Hematopoietic multipotent progenitor cell treated with erythropoietin and hydrocortisone succinate and interleukin-3 and kit ligand, for 15 days (in vitro differentiated cells): ENCODE measurements at places on chromosomes 12 and 14.

DNA sequence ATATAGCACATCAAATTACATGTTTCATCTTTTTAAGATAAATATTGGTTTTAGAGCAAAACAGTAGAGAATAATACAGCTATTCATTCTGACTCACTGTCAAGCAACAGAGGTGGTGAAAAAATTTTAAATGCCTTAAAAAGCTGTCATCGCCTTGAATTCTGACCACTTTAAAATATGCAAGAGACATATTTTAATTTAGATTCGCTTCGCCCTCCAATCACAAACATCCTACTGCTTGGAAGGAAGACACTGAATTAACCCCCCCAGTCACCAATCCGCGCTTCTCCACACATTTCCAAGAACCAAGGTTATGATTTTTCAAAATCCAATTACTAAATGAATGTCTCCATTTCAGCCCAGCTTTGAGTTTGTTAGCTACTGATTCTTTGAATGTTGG lies 112.4 kb downstream of the TMEM132D start:
- no peak for DNase-seq

- DNase-seq: no peak
These were observed 318.5 kb upstream of the TBX3 start for GRCh38 chr12:115002434-115002833.

GRCh38 chr12:126518596-126519200 lies 1453.5 kb downstream of the AACS start:
- DNase-seq: no peak

GRCh38 chr12:5507401-5507935 lies 75.6 kb downstream of the NTF3 start:
- no peak for DNase-seq

- DNase-seq: peak; percentile 54
These were observed 1.6 kb upstream of the CDKN1B start for GRCh38 chr12:12715459-12716150.

- peak; percentile 45 for DNase-seq
These were observed 65.7 kb upstream of the SRSF5 start for GRCh38 chr14:69701291-69701690.

GRCh38 chr12:119288576-119288975 lies 46.0 kb upstream of the CCDC60 start:
- DNase-seq: no peak

DNA sequence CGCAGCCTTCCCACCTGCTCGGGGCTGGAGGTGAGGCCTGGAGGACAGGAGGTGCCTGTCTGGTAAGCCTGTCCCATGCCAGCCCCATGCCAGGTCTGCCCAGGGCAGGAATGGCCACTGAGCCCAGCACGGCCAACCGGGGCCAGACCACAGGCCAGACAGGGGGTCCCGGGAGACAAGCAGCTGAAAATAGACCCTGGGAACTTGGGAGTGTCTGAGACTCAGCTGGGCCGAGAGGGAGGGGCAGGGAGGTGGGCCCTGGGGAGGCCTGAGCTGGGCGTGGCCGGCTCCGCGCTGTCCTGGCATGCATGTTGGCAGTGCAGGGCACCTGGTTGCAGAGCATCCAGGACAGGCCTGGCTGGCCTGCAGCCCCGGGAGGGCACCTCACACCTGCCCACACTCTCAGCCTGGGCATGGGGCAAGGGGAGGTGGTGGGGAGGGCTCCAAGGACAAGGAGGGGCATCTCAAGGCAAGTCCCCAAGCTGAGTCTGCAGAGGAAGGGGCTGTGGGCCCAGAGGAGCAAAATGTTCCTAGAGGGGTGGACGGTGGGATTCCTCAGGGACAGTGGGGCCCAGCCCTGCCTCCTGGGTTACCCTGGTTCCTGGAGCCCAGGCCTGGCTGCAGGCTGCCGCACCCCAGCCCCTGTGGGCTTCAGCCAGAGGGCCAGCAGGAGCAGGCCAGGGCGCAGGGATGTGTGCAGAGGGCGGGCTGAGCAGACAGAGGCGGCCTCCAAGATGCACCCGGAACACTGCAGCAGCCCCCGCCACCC lies 3.2 kb upstream of the CRIP1 start:
- no peak for DNase-seq

DNA sequence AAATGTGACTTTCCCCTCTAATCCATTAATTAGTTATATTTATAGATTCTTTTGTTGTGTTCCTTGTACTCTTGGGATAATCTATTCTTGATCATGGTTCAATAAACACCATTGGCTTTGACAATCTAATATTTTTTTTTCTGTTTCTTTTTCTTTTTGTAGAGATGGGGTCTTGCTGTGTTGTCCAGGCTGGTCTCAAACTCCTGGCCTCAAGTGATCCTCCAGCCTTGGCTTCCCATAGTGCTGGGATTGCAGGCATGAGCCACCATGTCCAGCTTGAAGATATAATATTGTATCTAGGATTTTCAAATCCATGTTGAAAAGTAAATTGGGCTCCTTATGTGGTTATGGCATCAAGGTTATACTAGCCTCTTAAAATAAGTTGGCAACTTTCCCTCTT lies 6.2 kb downstream of the DNAL1 start:
- DNase-seq: no peak

DNA sequence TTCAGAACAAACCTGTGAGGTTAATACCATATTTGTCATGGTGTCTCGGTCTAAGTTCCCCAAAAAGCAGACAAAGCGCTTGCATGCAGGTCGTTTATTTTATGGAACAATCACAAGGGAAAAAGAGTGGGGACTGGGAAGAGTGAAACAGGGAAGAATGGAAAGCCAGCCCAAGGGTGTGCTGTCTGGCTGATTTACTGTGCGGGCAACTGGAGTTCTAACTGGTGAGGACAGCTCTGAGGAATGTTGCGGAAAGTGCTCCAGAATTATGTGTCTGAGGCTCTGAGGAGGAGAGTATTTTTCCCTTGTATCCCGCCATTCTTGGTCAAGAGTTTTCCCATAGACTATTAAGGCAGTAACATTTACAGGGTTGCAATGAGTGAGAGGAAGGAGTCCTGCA lies 465.4 kb downstream of the RMST start:
- DNase-seq: no peak

- DNase-seq: no peak
These were observed 144.5 kb upstream of the PLEKHG7 start for GRCh38 chr12:92558215-92558773.

GRCh38 chr14:61875483-61875882 lies 113.3 kb downstream of the SNAPC1 start:
- no peak for DNase-seq

DNA sequence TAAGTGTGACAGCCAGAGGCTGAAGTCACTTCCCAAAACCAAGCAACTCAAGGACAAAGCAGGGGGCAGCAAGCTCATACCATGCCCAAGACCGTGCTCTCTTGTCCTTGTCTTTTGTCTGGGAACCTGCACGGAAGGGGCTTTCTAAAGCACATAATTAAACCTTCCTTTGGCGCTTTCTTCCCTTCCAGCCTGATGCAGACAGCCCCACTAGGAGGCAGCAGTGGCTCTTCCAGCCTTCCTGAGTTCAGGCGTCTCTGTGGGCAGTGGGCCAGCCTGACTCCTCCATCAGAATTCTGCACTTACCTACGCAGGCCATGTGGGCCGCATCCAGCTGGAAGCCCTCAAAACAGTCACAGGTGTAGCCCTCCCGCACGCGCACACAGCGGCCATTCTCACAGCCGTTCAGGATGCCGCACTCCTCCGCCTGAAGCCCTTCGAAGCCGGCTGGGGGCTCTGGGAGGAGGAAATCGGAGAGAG lies 7.6 kb downstream of the ISCA2 start:
- no peak for DNase-seq

GRCh38 chr12:40253936-40254335 lies 29.1 kb downstream of the LRRK2 start:
- no peak for DNase-seq

DNA sequence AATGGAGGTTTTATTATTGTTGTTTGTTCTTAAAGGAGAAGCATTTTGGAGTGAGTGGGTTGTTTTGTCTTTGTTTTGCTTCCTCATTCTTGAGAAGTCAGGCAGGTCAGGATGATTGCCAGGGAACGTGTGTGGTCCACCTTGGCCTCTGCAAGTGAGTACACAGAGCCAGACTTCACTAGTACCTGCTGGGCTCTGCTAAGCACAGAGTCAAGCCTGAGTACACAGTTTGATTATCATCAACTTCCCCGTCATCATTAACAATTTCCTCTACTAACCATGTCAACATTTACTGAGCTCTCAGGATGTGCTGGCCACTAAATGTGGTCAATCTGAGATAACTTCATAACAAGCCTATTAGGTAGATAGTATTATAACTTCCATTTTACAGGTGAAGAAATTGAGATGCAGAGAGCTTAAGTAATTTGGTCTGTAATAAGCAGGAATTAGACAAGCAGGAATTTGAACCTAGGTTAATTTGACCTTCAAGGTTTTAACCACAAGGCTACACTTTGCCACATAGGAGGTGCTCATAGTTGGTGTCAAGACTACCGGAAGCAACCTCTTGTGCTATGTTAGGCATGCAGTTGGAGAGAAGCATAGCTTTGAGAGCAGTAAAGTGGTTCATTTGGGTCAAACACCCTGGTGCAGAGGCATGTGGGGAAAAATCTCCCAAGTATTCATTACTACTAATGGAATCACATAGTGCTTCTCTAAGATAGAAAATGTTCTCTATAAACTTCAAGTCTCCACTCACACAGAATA lies 178.3 kb downstream of the NUAK1 start:
- DNase-seq: no peak

DNA sequence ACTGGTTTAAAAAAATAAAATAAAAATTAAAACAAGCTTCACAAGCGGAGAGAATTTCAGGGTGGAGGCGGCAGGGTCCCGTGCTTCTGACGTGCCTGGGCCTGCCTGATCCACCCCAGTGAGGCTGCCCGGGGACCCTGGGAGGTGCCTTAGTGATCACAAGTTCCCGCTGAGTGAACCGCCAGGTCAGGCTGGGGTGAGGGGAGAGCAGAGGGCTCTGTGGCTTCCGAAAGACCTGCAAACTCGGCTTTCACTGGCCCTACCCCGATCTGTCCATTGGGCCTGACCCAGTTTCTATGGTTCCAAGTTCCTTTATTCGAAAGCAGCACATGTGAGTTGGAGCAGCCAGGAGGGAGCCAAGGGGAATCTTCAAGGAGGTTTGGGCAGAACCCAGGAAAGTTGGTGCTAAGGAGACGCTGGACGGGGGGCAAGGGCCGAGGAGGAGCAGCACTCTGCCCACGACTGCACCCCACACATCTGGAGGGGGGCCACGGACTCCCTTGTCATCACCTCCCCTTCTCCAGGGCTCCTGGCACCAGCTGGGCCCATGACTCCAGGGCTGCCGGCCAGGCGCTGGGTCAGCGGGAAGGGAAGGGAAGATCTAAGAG lies 12.9 kb downstream of the MMP14 start:
- no peak for DNase-seq

DNA sequence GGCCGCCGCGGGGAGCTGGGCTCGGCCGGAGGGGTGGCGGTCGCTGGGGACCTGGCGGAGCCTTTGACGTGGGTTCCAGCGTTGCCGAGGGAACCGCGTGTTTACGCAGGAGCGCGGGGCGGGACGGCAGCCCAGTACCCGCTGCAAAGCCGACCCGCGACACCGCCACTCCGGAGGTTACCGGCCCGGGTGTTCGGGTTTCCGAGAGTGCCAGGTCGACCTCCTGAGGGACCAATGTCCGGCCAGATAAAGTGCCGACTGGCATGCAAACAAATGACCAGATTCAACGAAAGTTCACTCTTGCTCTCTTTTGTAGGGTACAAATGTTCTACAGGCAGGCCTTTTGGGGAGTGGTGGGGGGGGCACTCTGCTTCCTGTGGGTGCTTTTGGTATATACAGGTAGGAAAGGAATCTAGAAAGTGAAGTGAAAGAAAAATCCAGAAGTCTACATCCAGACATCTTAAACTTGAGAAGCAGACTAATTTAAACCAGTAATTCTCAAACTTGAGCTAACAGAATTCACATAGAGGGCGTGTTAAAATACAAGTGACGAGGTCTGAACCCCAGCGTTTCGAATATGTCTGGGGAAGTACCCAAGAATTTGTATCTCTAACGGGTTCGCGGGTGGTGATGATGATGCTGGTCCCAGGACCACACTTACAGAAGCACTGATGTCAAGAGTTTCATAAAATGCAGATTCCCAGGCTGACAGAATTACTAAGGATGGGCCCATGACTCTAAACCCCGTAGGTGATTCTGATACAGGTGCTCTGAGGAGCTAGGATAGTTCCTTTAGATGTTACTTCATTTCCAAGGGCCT lies at the start of gene GPR135:
Gene GPR135, minus strand, starts transcription at position 65 of the 820 bp plus-strand sequence. CDS start 154 bp downstream, outside the sequence.
- DNase-seq: no peak

DNA sequence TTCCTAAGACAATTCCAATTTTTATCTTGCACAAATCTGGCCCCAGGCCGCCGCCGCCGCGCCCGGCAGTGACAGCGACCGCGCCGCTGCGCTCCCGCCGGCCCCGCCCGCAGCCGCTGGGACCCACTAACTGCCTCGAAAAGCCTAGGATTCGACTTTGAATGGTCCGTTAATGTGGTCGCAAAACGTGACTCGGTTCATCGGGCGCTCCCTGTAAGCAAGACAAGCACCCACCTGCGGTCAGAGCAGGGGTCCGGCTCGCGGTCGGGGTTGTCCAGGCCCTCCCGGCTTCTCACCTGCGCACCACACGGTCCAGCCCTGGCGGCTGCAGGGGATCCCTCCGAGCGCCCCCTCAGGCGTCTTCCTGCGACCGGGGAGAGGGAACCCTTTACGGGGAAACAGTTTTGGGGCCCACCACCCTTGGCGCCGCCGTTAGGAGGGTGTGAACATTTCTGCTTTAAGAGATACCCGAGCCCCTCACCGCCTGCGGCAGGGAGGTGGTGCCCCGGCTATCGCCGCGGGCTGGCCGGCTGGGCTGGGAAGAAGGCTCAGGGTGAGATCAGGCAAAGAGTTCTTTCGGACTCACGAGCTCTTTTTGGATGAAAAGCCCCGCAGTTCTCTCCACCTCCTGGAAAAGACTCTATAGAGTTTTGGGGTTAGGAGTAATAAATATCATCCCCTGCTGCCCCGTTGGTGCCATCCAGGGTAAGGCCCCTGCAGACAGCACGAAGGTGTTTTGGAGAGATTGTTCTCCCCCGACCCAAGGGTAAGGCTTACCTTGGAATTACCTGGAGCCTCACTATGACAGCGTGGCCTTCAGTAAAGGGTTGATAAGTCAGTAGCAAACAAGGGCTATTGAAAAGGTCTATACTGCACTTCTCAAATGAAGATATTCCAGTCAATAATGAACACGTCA lies 13.6 kb upstream of the FOXJ2 start:
- no peak for DNase-seq

DNA sequence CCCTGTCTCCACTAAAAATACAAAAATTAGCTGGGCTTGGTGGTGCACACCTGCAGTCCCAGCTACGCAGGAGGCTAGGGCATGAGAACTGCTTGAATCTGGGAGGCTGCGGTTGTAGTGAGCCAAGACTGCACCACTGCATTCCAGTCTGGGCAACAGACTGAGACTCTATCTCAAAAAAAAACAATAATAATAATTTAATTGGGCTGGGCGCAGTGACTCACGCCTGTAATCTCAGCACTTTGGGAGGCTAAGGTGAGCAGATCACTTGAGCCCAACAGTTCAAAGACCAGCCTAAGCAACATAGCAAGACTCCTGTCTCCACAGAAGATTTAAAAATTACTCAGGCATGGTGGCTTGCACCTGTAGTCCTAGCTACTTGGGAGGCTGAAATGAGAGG lies 26.7 kb downstream of the CBX5 start:
- no peak for DNase-seq

- peak; percentile 94 for DNase-seq
These were observed 3.8 kb downstream of the CBLN3 start for GRCh38 chr14:24425704-24426103.

GRCh38 chr14:63857466-63858030 lies 4.7 kb downstream of the SYNE2 start:
- no peak for DNase-seq
